GM13976 (cell line): ENCODE measurements at places on chromosomes 6 and 20.

DNA sequence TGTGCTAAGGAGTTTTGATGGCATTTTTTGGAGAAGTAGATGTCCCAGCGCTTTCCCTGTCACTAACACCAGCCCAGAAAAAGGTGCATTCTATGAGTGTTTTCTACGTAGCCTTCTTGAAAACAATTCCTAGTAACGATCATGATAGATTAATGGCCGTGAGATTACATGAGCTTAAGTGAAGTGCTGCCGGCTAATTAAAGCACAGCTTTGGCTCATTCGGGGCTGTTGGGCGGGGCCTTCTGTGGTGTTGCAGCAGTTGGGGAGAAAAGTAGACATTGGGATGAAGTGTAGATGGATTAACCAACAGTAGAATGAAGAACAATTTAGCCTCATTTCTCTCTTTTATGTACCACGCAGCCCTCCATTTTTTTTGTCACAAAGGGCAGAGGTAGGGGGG lies 20.8 kb upstream of the TRAF3IP2 start:
- DNase-seq = no peak

DNA sequence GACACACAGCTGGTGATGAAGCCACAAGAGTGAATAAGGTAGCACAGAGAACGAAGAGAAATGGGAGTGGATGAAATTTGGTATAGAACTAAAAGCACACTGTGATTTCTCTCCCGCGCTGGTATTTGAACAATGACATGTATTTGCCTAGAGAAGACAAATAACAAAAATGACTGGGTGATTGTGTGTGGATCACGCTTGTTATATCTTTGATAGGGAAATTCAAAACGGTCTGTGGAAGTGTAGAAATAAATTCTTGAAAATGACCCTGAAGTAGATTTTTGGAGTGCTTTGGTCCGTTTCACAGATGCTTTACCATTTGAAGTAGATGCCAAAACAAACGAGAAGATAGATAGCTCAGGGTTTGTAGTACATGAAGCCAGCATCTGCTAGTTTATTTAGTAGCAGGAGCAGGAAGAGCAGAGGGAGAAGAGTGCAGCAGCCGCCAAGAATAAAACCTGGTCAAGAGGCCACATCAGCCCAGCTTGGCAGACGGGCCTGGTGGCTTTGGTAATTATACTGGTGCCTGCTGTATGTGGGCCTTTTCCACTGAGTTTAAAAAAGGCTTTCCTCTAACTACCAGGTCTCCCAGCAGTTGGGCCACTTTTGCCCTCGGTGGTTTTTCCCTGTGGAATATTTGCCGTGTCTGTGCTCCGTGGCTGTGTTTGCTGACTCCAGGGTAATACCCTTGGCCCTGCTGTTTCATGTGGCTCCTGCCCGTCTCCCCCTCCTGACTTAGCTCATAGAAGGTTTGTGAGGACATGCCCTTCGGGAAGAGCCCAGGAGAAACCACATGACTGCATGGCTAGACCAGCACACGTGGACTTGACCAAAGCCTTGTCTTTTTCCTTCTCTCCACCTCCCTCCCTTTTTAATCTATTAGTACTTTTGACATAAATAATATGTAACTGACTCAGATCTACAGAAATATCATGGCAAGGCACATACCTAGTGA lies 294.0 kb downstream of the SOX4 start:
- DNase-seq = no peak

DNA sequence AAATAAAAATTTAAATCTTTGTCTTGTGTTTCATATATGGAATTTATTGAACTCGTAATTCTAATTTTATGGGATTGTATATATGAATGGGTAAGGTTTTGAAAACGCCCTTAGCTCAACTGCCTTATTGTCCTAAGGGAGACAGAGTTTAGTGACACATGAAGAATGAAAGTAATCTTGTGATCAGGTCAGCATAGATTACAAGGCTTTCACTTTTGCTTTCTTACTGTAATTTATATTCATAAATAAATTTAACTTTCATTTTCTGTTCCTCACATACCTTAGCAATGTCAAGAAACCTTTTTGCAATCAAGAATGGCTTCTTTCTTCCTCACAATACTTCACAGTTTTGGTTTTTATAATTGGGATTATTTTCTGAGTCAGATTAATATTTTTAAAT lies 14.4 kb downstream of the KPNA5 start:
- peak; percentile 51 for DNase-seq

- DNase-seq = no peak
These were observed 27.5 kb upstream of the TGM6 start for GRCh38 chr20:2353231-2353630.

GRCh38 chr20:22794200-22794599 lies 209.8 kb upstream of the FOXA2 start:
- DNase-seq = no peak

DNA sequence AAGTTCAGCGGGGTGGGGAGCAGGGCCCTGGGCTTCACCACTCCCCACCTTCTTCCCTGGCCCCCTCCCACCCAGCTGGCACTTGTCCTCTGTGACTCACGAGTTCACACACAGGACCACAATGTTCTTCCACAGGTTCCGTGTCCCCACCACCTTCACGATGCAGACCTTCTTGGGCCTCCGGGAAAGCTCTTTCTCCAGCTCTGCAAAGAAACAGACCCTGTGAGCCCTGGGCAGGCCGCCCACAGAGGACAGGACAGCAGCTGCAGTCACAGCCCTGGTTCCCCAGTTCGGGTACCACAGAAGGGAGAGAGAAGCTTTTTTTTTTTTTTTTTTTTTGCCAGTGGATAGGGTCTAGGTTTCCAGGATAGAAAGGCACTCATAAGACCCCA lies 30.9 kb downstream of the PSMG4 start:
- no peak for DNase-seq

GRCh38 chr20:30500829-30501440 lies 756.5 kb upstream of the DEFB115 start:
- no peak for DNase-seq

DNA sequence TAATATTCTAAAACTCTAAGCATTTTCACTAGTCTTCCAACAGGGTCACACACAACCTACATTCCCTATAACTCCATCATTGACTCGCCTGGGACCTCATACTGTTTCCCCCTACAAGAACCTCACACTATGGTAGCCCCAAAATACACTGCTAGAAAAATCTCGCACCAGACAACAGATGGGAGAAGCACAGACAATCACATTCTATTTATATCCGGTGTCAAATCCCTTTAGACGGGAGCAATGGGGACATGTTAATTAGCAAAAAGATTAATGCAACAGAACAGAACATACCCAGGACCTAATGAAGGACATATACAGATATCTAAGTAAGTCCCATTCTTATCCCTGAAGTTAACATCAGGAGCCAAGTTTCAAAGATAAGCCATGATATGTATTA lies 33.6 kb downstream of the TMX4 start:
- DNase-seq = no peak

DNA sequence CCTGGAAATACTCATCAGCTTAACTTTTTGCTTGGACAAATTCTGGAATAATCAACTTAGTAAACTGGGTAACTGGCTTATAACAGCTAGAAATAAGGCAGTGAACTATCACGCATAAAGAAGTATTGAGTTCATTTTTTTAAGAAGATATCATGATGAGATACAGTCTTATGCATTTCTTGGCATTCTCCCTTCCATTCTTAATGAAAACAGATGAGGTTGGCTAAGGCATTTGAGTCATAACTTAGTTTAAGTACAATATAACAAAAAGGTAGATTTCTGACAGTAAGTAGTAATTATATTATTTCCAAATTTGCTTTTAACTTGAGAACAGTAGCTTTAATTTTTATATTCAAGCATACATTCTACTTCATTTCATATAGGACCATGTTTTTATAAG lies 56.1 kb downstream of the SAMD5 start:
- no peak for DNase-seq

- DNase-seq = no peak
These were observed 15.9 kb downstream of the AGPAT4 start for GRCh38 chr6:161257793-161258457.

DNA sequence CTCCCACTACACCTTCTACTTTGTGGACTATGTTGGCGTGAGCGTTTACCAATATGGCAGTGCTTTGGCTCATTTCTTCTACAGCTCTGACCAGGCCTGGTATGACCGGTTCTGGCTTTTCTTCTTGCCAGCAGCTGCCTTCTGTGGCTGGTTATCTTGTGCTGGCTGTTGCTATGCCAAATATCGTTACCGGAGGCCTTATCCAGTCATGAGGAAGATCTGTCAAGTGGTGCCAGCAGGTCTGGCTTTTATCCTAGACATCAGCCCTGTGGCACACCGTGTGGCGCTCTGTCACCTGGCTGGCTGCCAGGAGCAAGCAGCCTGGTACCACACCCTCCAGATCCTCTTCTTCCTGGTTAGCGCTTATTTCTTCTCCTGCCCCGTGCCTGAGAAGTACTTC lies 16.5 kb upstream of the EFHC1 start:
- no peak for DNase-seq

DNA sequence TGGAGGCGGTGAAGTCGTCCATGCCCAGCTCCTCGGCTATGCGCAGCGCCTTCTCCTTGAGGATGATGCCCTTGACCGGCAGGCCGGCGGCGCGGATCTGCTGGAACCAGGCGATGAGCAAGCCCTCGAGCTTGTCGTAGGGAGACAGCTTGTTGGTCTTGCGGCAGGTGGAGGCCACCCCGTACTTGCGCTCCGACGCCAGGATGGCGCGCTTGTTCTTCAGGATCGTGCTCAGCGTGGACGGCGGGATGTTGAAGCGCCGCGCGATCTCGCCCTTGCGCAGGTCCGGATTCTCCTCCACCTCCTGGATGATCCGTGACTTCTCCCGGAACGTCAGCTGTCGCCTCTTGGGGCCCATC lies 435 bp downstream of the CENPB start:
- DNase-seq = peak; percentile 60

DNA sequence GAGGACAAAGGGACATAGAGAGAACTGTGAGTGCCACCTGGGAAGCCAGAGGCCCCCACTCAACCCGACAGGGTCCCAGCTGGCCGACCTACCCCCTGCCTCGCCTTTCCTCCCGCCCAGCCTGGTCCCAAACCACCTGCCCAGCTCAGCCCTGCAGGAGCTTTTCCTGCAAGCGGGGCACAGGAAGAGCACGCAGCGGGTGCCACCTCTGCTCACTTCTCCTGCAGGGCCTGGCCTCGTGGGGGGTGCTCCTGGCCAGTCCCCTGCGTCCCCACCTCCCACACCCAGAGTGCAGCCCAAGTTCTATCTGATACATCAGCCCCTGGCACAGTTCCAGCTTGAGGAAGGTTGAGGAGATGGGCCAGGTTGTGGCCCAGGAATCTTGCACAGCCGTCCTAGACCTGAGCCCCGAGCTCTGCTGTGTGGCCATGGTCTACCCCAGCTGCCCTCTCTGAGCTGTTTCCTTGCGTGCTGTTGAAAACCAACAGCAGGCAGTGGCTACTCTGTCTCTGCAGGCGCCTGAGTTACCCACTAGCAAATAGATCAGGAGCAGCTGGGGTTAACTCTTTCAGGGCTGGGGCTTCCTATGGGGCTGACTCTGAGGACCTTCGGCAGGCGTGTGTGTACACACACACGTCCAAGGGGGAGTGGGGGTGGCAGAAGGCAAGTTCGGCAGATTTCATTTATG lies 1.7 kb downstream of the NECAB3 start:
- DNase-seq = no peak

- no peak for DNase-seq
These were observed 120.4 kb downstream of the VEGFA start for GRCh38 chr6:43890197-43891062.

DNA sequence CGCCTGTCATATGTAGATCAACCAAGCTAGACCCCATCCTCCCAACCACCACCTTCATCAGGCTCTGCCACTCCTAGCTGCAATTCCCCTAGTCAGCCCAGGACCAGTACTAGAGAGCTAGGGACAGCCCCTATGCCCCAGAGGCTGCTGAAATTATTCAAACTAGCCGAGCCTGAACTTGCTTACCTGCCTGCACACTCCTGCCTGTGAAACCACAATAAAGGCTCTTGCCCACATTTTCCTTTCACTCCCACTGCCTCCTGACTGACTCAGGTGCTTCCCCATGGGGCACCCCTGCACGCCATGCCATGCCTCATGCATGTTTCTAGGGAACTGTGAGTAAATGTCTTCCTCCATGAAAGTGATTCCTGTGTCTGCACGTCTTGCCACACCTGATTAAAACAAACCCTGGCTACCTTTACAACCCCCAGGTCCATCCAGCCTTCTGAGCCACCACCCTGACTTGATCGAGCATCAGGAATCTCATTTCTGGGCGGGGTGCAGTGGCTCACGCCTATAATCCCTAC lies 66.5 kb upstream of the IER3 start:
- DNase-seq = peak; percentile 50

- DNase-seq = no peak
These were observed 10.0 kb downstream of the PYGB start for GRCh38 chr20:25257756-25258475.

- no peak for DNase-seq
These were observed 25.6 kb upstream of the IER3 start for GRCh38 chr6:30769853-30770524.

DNA sequence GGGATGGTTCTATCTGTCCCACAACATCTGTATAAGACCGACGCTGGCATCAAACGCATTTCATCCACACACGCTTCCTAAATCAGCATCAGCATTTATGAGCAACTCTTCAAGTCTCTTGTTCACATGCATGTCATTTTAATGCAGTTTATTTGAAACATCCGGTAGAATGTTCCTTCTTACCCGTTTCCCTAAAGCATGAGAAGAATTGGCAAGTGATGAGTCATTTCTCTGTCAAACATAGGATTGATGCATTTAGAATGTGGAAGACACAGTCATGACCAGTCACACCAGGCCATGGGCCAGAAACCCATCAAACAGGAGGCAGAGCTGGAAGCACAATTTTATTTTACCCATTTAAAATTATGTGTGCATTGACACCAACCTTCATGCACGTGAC lies 122.8 kb downstream of the UST start:
- DNase-seq = no peak

DNA sequence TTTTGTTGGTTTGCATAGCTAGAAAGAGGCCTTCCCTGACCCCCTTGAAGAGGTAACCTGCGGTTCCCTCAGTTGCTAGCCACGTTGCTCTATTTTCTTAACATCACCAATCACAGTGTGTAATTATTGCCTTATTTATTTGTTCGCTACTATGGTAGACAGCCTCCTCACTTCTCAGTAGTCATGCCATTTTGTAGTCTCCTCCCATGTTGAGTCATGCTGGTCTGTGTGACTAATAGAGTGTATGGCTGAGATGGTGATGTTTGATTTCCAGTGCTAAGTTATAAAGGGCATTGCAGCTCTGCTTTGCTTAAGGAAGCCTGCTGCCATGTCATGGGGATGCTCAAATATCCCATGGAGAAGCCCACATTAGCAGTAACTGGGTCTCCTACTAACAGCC lies 236.6 kb upstream of the CHD6 start:
- DNase-seq = no peak

DNA sequence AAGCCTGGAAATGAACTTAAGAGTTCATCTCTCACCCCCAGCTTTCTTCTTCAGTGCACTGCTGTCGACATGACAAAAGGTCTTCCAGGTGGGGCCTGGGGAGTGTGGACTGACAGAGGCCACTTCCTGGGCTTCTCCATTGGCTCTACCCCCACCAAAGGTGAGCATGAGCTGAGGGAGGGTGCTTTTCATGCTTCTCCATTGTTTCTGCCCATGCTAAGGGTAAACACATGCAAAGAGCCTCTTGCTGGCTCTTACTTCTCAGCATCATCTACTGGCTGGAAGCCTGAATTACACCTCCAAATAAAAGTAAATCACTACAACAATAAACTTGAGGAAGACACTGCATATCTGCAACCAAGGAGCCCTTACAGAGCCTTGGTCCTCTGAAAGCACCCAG lies 227.2 kb downstream of the EPM2A start:
- DNase-seq = no peak
